ENCODE measurements at places on chromosomes 13 and 19.

GRCh38 chr13:77323858-77324257 is 3.0 kb downstream of the MYCBP2 start:
- DNase-seq, result no peak

DNA sequence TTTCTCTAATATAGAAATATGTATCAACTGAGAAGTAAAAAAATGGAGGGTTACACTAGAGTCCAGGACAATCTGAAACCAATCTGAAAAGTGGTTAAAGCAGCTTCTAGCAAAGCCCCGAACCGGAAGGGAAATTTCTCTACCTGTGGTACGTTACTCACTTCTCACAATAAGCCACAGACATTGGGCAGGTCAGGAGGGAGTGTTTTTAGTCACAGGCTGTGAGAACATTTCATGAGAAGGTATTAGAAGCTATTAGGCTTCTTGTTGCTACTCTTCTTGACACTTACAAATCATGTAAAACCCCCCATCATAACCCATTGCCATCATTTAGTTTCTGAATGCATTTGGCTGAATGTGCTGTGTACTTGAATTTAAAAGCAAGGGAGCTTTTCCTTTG is 120.9 kb downstream of the NUFIP1 start:
- DNase-seq, result no peak

- no peak for DNase-seq
Measured at GRCh38 chr13:25397763-25398162, 26.0 kb downstream of the ATP8A2 start.

DNA sequence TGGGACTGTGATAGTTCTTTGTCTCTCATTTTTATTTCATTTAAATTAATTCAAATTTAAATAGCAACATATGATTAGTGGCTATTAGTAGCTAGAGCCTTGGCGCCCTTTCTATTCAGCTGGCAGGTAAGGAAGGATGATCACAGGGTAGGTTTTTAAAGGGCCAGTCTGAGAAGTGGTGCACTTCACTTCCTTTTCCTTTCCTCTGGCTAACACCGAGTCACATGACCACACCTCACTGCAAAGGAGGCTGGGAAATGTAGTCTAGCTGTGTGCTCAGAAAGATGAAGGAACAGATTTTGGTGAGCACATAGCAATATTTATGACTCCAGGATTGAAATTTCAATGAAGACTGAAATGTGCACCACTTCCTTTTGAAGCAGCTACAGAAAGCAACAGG is 128.7 kb downstream of the TSHZ3 start:
- no peak for DNase-seq

DNA sequence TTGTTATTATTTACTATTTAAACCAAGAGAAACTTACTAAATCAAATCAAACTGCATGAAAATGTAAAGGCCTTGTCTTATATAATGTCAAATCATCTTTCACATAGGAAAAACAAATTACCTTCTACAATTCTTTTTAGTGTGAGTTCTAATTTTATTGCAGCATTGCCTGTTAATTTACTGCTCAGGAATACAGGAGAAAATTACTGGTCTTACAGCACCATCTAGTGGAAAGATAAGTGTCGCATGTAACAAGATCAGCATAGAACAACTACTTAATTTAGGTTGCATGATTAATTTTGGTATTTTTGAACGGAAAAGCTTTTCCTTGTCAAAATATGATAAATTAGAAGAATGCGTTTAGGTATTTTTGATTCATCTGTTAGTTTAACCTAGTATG is 502.7 kb downstream of the UQCRFS1 start:
- DNase-seq, result peak; percentile 65

DNA sequence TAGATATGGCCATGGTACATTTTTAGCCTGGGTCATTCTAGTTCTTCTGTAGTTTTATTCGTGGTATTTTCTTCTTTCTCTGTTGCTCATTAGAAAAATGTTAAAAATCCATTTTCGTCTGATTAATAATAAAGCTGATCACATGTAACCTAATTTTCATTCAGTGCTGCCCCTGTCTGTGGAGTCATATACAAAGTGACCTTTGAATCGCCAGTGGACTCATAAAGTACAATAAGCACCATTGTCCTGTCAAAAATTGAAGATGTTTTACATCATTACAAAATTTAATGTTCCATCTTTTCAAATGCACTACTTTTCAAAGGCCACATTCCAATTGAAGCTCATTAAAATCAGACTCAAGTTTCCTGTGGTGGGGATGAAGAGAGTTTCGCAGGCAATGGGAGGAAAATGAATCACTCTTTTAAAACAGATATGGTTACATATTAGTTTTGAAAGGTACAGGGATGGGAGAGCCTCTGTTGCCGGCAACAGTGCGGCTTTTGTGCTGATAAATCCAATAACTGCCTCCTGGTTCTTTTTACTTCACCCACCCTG is 205.4 kb downstream of the ZNF536 start:
- no peak for DNase-seq

GRCh38 chr13:99031832-99032231 is 54.0 kb upstream of the DOCK9 start:
- DNase-seq, result no peak

DNA sequence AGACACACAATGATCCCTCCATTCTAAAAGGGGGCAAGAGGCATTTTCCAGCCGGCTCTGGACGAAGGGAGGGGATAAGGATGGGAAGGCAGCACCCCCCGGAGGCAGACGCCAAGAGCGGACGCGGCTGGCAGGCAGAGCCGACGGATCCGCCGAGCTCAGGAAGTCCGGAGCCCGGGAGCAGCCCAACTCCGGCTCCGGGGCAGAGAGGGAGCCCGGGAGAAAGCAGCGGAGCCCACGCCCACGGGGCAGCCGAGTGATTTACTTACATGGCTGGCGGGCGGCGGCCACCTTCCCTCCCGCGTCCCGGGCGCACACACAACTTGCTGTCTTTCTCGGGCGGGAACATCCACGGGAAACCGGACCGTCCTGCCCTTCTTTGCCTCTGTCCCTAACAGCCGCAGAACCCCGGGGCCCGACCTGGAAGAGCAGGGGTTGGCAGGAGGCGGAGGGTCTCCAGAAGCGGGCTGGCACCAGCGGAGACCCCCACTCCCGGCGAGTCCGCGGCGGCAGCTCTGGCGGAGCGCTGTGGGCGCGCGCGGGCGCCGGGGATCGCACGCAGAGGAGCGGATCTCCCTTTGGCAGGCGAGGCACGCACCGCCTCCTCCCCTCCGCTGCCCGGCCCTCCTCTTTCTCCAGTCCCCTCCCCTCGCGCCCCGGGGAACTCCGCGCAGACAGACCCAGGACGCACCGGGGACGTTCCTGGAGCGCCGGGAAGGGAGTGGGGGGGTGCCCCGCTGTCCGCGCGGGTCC is at the start of gene LHFPL6:
Gene LHFPL6 (minus strand): TSS at position 580 of the 753 bp plus-strand sequence.
- peak; percentile 83 for DNase-seq

- DNase-seq, result no peak
Measured at GRCh38 chr19:40682431-40682964, 8.0 kb downstream of the NUMBL start.

- DNase-seq, result no peak
Measured at GRCh38 chr13:70338609-70339008, 230.4 kb upstream of the KLHL1 start.

- no peak for DNase-seq
Measured at GRCh38 chr19:50190439-50190891, 13.0 kb upstream of the MYH14 start.

DNA sequence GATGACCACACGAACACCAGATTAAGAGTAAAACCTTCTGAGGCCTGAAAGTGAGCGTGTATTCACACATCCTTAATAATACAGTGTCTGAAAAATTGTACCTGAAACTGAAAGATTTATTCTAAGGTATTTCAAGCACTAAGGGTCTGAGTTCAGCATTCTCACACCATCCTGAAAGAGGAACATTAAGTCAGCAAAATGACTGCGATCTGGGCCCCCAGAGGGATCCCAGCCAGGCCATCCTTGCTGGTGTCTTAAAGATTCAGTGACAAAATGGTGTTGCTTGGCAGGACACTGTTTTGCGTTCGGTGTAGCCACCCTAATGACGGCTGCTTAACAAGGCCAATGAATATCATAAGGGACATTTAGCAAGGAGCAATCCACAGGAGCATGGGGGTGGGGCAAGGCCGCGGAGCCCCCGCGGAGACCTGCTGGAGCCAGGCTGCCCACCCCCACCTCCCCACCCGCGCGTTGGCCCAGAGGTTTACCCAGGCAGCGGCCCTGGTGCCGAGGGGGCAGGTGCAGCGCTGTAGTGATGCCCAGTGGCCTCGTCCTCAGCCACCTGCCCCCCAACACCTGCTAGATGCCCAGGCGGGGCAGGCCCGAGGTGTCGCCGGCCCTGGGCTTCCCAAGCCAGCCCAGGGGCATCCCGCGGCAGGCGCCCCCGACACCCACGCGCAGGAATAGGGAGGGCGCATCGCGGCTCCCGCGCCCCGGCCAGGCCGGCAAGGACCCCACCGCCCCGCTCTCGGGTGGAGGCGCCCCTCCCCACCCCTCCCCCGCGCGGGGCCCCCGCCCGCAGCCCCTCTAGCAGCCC is 742 bp downstream of the NALCN start:
- DNase-seq, result no peak

- DNase-seq, result peak; percentile 55
Measured at GRCh38 chr19:16778796-16779411, 50.3 kb upstream of the SIN3B start.

DNA sequence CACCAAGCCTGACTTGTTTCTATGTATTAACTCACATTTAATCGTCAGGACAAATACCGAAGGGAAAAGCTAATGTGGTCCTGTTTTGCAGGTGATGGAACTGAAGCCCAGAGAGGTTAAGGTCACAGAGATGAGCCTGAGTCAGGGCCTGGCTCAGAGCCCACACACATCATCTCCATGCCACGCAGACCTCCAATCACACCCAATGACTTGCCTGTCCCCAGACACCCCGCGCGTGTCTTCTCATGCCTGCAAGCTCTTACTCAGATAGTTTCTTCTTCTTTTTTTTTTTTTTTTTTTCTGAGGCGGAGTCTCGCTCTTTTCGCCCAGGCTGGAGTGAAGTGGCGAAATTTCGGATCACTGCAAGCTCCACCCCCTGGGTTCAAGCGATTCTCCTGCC is 16.4 kb downstream of the SIX5 start:
- no peak for DNase-seq

GRCh38 chr19:12800923-12801465 is 606 bp downstream of the PRDX2 start:
- no peak for DNase-seq

- DNase-seq, result no peak
Measured at GRCh38 chr19:16594131-16594586, 21.9 kb upstream of the SLC35E1 start.

DNA sequence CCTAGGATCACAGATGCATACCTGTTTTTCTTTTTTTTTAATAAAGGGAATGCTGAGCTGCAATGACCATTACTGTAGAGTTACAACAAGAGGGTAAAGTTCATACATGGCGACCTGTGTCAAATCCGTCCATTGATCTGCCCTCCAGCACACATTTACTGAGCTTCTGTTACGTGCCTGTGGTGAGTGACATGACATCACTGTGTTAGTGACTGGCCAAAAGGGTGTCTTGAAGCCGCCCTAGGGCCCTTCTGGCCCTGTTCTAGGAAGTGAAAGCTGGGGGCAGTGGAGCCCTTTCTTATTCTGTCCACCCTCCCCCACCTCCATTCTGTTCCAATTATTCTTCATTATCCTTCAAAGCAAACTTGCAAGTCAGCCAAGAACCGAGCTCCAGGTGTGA is 66.3 kb downstream of the ZIC5 start:
- no peak for DNase-seq

DNA sequence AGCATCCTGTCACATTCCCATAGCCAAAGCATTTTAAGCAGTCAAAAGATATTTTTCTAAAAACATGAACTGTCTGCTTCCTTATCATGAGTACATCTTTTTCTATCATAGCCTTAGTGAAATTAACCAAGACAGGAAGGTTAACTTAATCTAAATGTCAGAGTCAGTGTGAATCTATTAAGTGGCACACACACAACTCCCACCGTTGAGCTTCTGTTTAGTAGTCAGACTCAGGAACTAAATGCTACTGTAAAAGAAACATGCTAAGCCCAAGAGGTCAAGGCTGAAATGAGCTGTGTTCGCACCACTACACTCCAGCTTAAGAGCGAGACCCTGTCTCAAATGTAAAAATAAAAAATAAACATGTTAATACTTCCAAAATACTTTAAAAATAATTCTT is 7.7 kb upstream of the POU4F1 start:
- no peak for DNase-seq

DNA sequence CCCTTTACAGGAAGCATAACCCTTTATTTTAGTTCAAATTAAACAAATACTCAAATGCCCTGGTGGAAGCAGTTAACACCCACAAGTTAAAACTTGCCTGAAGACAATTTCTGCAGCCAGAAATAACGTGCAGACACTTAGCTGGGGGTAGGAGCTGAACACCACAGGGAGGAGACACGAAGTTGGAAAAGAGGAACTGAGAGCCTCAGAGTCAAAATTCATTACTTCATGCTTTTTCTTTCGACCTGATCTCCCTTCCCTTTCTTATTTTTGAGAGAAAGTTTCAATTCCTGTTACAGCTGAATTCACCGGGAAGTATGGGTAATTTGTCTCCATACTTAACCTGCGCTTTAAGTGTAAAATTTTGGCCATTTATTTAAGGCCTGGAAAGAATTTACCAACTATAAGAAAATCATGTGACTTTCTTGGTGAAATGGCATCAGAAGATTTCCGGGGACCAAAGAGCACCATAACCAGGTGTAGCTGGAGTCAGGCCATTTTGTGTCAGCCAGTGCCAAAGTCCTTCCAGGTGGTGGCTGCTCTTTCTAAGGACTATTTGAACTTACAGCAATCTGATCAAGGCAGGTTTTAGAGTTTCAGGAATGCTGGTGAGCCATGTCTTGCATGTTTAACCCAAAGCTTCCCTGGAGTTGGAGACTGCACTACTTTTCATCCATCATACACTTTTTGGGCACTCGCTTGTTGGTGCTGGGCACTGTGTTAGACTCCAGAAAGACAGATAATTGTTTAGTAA is 46.5 kb upstream of the RCBTB2 start:
- no peak for DNase-seq

DNA sequence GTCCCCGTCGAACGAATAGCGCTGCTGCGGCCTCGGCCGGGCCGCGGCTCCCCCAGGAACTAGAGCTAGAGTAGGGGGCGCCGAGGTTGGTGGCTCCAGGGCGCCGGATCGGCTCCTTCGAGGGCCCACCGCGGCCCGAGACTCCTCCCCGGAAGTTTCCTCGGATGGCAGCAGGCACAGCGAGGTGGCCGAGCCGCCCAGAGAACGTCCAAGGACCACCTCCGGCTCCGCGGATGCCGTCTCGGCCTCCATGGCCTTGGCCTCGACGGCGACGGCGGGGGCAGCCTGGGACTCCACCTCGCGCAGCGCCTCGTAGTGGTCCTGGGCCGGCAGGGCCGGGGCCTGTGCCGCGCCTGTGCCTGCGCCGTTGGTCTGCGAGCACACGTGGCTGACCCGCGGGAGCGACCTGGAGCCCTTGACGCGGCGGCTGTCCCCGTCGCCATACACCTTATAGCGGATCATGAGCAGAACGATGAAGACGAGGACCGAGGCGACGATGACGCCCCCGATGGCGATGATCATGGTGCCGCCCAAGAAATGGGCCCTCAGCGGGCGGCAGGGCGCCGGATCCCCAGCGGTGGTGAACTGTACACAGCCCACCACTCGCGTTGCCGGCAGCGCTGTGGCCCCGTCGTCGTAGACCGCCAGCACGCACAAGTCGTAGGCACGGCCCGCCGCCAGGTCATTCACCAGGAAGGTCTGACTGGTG is 11.8 kb downstream of the IFNL1 start:
- no peak for DNase-seq

Measured in astrocyte of the spinal cord (primary cell).